Fibroblast of upper back skin (primary cell): ENCODE measurements at places on chromosomes 1 and 21.

- no peak for DNase-seq
These were observed 48.6 kb upstream of the LRRC52 start for GRCh38 chr1:165494949-165495857.

GRCh38 chr1:85314726-85315125, 38.3 kb upstream of the BCL10 start:
- DNase-seq = peak; percentile 60

DNA sequence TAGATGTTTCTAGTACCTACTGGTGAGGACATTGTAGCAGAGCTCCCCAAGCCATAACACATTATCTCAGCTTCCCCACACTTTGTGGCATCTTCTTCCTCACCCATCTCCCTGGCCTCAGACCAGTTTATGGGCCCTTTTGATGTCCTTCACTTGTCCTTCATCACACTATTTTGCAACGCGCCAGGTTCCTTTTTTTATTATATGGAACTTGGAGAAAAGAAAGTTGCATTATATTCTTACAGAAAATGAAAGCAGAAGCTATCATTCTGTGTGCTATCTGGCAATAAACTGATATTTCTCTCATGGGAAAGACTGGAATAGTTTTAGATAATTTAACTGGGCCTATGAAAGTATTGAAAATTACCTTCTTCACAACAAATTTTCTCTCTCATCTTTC, 196.9 kb upstream of the ETV3 start:
- DNase-seq = no peak

- peak; percentile 68 for DNase-seq
These were observed 132.2 kb upstream of the HOOK1 start for GRCh38 chr1:59682396-59683080.

DNA sequence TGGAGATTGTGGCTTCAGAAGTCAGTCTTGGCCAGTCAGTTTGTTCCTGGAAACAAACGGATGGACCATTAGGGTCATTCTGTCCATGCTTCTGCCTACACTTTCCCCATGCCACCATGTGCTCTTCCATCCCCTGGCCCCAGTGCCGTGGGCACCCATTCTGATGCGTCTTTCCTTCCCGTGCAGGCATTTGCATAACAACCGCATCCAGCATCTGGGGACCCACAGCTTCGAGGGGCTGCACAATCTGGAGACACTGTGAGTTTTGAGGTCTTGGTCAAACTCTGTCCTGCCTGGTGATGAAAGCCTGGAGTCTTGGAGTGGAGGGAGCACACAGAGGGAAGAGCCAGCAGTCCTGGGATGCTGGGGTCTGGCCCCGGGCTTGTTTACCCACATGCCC, 61.1 kb downstream of the UBE2T start:
- no peak for DNase-seq

- no peak for DNase-seq
These were observed 555.0 kb upstream of the PLXNA2 start for GRCh38 chr1:208799186-208799585.

GRCh38 chr1:56788102-56788501, 31.1 kb downstream of the FYB2 start:
- DNase-seq = no peak

DNA sequence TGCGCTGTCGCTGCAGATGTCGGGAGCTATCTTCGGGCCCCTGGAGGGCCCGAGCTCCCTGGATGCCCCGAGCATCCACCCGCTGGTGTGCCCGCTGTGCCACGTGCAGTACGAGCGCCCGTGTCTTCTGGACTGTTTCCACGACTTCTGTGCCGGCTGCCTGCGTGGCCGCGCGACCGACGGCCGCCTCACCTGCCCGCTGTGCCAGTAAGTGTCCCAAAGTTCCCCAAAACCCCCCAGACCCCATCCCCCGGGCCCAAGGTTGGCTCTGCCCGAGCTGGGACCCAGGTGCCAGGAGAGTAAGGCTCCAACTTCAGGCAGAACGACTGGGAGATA, 569 bp downstream of the RNF207 start:
- no peak for DNase-seq

DNA sequence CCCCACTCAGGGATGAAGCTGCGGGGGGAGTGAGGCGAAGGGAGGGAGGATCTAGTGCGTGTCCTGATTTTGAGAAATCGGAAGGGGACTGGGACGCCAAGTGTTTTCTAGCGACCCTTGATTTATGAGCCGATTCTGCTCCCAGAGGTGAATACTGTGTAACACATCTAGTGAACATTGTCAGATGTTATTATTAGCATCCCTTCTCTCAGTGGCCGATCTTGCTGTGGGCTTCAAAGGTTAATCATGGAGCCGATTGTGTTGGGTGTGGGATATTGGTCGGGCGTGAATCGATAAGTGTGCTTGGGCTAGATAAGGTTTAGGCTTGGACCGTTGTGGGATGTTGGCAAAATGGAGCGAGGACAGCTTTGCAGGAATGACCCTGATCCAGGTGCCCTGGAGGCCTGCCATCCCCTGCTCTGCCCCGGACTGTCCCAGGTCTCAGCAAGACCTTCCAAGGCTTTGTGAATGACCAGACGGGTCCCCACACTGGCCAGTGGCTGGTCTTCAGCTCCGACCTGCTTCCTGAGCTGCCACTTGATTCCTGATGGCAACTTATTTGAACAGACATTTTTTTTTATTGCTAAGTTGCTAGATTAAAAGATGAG, 2.2 kb downstream of the AJAP1 start:
- DNase-seq = no peak

- DNase-seq = no peak
These were observed 258.7 kb upstream of the ADGRL4 start for GRCh38 chr1:79264975-79265818.

- no peak for DNase-seq
These were observed 102.7 kb downstream of the LYST start for GRCh38 chr1:235763962-235764361.

DNA sequence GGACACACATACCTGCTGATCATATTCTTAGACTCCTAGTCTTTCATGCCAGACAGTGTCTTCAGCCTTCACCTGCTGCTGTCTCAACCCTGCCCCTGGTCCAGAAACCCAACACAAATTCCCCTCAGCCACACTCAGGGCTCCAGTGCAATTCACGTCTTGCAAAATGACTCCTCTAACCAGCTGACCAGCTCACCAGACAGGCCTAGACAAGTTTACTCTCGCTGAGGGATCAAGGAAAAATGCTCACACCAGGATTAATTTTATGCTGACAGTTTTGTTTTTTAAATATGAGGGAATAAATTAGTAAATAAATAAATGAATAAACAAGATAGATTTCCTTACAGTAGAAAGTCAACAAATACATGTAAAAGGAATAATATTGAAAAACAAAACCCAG, 28.5 kb downstream of the CCDC185 start:
- no peak for DNase-seq

GRCh38 chr1:44949286-44949685, 37.1 kb downstream of the EIF2B3 start:
- no peak for DNase-seq

- DNase-seq = no peak
These were observed 11.9 kb downstream of the RPS6KA1 start for GRCh38 chr1:26541431-26541815.

DNA sequence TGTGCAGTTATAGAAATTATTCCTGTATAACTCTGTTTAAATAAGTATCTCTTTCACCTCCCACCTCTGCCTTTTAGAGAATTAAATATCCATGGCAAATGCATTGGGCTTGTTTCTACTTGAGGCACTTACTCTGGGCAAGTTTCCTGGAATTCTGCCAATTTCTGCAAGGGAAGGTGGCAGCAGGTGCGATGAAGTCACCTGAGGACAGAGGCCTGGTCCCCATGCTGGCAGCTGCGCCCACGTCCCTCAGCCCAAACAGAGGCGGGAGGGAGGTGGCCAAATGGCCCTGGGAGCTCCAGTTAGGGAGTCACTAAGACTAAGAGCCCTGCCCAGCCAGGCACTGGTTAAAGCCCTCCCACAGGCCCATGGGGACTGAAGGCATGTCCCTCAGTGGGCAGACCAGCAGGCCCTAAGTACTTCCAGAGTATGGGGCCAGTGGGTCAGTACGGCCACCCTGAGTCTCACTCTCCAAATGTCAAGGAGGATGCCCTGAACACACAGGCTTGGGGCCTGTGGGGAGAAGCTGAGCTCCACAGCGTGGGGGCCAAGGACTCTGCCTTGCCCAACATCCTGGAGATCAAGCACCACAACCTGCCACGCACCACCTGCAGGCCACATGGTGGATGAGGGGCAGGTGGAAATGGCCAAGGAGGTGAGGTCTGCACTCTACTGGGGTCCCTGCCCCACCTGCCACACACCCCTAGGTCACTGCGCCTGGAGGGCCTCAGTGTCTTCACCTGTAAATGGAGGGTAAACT, 19.4 kb downstream of the ACOT7 start:
- no peak for DNase-seq

DNA sequence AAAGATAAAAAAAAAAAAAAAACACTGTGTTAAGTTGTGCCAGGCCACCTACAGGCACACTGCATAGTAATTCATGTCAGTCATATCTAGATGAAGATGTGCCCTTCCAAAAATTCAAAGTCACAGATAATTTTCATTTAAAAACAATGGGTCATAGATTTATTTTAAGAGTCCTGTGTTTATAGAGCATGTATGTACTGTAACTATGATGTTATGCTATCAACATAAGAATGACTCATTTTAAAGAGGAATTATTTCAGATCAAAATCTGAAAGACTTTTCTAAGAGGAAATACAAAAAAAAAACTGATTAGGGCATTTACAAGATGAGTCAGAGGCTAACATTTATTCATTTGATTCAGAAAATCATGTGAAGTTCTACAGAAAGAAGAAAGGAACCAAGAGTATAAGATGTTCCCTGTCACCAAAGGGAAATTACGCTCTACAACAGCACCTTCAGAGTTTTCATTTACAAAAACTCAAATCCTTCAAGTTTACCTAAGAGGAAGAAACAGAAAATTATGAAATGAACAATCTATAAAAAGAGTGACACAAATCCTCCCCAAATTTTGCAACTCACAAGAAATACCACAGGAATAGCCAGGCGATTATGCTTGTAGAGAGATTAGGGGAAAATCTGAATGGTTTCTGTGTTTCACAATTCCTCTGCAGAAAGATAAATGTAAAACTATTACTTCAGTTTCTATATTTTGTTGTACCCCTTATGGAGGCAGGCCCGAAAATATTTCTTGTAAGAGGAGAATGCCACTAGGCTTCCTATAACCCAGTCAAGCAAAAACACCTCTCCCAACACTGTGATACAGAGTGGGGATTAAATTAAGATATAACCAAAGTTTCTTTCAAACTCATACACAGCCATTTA, 13.8 kb downstream of the TP53BP2 start:
- peak; percentile 51 for DNase-seq

DNA sequence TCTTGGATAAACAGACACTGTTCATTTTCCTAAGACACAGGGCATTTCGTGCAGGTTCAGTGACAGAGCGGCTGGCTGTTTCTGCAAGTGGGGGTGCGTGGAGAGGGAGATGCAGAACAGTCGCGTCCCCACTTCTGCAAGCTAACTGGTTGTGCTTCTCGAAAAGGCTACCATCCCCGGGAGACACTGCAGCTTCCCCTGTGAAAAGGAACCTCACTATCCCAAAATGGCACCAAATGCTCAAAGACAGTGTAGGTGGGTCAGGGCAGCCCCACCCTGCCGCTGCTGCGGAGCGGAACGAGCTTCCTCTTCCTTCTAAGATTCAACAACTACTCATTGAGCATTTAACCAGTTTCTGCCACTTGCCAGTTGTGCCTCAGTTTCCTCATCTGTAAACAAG, 19.2 kb upstream of the BACE2 start:
- no peak for DNase-seq

DNA sequence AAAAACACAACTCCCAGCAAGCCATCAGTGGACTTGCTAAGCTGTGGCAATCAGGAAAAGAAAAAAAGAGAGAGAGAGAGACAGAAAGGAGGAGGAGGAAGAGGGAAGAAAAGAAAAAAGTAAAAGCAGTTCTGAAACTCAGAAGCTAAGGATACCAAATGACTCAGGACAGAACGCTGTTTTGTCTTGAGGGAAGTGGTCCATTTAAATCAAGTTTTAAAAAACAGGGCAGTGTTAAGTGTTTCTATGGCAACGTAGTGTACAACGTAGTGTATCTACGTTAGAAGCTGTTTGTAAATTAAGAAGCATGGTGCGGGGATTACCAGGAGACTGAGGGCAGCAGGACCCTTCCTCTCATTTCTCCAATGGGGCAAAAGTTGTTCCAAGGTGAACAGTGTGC, 5.8 kb downstream of the ADORA3 start:
- no peak for DNase-seq

- peak; percentile 43 for DNase-seq
These were observed 58.7 kb downstream of the RABGAP1L start for GRCh38 chr1:174217787-174218574.

GRCh38 chr21:26140164-26140579, 30.4 kb downstream of the APP start:
- peak; percentile 61 for DNase-seq

- DNase-seq = no peak
These were observed 157.6 kb downstream of the EDEM3 start for GRCh38 chr1:184596950-184597645.

GRCh38 chr1:1069711-1070676, 4.1 kb downstream of the RNF223 start:
- DNase-seq = no peak

GRCh38 chr1:42533101-42533863, 70.2 kb downstream of the CCDC30 start:
- no peak for DNase-seq

- no peak for DNase-seq
These were observed 49.0 kb upstream of the NADK start for GRCh38 chr1:1827089-1827848.

DNA sequence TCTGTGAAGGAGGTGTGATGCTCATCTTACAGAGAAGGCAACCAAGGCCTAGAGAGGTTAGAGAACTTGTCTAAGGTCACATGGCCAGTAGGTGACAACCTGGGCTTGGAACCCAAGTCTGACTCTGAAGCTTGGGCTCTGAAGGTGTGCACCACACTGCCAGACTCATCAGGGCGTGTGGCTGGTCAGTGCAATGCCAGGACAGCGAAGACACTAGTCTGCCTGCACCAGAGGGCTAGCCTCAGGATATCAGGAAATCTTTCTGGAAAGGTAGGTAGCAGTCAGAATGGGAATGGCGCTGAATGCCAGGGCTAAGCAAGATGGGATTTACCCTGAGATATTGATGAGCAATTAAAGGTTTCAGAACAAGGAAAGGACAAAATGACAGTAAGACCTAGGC, 34.9 kb downstream of the ELK4 start:
- DNase-seq = no peak

DNA sequence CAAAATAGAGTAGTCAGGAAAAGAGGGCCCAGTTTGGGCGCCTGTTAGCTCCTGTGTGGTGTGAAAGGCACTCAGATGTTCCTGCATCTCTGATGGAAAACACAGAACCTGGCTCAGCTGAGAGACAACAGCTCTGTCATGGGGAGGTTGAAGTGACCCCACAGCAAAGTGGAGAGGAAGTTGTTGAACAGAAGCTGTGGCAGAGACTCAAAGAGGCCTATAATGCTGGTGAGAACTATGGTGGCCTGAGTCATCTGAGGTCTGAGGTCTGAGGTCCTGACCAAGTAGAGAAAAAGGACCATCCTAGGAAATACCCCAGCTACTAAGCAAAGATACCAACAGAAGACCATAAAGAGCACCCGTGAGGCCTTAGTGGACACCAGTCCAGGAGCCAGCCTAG, 45.6 kb upstream of the JAK1 start:
- DNase-seq = no peak

- peak; percentile 34 for DNase-seq
These were observed 1.4 kb downstream of the JUN start for GRCh38 chr1:58782178-58783089.

- no peak for DNase-seq
These were observed 1.0 kb downstream of the NCDN start for GRCh38 chr1:35558374-35559316.

- no peak for DNase-seq
These were observed 25.3 kb downstream of the BRINP3 start for GRCh38 chr1:190452272-190452848.
